ENCODE measurements at places on chromosomes 13 and 19. TPM values are rescaled to one million over a fixed set of nuclear protein-coding genes. Genes with fewer than 3 reads are reported as not detected.

The PPP1R37 gene
- 17.6 TPM for total RNA-seq

The PLPPR3 gene
- total RNA-seq: not detected

The ZNF865 gene
- 22.0 TPM for total RNA-seq

The VSTM1 gene
- total RNA-seq: not detected

The TINCR gene
- total RNA-seq: not detected

The KLK1 gene
- not detected for total RNA-seq

The DPP9 gene
- 72.2 TPM for total RNA-seq

The SIGLEC8 gene
- not detected for total RNA-seq

The PHLDB3 gene
- total RNA-seq: 1.8 TPM

The NCCRP1 gene
- total RNA-seq: not detected

The FFAR2 gene
- total RNA-seq: not detected

The MAG gene
- total RNA-seq: not detected

Data from ascending aorta (tissue), 2 donors.